Suppressor macrophage (primary cell): ENCODE measurements at places on chromosomes 11 and 22.
A peak's percentile ranks its signal among the peaks of the same experiment; 100 is the strongest.

DNA sequence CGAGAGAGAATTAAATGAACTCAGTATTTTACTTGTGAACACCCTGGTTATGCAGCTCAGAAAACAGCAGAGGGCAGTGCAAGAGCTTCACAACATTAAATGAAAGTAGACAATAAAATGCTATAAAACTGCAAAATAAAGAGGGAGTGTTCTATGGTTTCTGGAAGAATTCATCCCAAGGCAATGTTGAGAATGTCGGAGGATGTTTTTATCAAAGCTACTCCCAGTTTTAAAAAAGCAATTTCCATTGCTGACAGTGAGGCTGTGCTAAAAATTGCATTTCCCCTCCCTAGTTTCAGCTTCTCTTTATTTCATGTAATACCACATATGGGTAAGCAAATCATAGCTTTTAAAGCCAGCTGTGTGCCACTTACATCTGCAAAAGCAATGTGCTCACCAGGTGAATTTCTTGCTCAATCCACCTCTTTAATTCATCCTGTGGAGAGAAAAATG, 296.8 kb downstream of the RAB38 start:
- no peak for DNase-seq

GRCh38 chr11:61885784-61886580, 5.4 kb downstream of the FADS3 start:
- DNase-seq = no peak

DNA sequence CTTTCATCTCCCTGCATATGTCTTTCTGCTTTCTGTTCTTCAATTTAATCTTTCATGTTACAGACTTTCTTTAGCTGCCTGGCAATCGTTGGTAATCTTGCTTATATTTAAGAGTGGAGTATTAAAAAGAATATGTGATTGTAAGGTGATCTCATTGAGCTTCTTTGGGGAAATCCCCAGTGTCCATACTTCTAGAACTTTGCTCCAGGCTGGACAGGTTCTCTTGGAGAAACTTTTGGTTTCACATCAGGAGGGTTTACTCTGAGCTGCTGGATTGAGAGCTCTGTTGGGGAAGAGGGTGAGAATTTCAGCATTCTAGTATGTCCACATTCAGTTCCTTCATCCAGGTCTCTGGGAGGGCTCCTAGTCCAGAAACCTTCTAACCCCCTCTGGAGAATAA, 16.1 kb downstream of the LRRC75B start:
- peak; percentile 18 for DNase-seq

DNA sequence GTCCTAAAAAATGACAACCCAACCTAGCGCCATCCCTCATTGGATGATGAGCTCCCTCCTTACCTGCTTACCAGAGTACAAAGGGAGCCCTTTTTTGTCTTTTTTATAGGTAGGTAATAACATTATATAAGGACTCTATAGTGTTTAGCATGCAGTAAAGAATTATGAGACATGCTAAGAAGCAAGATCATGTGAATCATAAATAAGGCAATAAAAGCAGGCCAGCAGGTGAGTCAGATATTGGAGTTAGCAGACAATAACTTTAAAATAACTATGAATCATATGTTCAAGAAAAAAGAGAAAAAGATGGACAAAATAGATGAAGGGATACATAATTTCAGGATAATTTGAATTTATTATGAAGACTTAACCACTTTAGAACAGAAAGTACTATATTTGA, 81.5 kb downstream of the GRK3 start:
- no peak for DNase-seq

GRCh38 chr11:78266451-78266850, 77.7 kb downstream of the USP35 start:
- DNase-seq = peak; percentile 6

DNA sequence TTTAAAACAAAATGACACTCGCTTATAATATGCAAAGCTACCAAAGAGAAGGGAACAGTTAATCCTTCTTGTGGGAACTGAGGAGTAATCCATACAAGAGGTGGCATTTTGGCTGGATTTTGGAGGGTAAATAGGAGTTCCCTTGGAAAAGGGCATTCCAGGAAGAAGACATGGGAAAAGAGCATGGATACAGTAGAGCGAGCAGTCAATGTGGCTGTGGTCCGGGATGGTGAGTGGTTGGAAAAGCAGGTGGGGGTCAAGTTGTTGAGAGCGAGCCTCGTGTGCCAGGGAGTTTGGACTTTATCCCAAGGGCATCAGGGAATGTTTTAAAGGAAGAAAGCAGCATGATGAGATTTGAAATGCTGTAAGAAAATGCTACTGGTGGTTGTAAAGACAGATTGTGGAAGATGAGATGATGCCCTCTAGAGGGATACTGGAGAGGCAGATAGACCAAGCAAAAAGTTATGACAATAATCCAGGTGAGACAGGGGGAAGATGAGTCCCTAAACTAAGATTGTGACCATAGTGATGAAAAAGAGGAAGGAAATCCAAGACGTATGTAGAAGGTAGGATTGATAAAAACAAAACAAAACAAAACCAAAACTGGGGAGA, 3.8 kb upstream of the MMP7 start:
- no peak for DNase-seq
